Endodermal cell (in vitro differentiated cells): ENCODE measurements at places on chromosomes 13 and 19. TPM values are rescaled to one million over a fixed set of nuclear protein-coding genes. Genes with fewer than 3 reads are reported as not detected.

- DNase-seq: peak; percentile 81
Observed at GRCh38 chr19:27776020-27776419, 1436.9 kb downstream of the UQCRFS1 start.

DNA sequence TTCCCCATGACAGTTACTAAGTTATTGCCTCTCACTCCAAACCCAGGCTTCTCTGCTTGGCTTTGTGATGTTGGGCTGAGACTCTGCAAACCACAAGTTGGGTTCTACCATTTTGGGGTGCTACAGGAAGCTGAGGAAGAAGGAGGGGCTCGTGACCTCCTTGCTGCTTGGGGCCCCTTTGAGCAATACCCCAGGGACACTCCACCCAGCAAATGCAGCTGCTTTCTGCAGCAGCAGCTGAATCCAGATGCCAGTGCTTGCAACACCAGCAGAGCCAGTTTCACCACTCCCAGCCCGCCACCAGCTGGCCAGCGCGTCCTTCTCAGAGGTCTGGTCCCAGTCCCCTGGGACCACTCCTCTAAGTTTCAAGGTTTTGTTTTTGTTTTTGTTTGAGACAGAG lies 22.0 kb upstream of the UBAC2 start:
- DNase-seq: no peak

- peak; percentile 74 for DNase-seq
Observed at GRCh38 chr19:46574533-46574932, 26.6 kb upstream of the CALM3 start.

Gene OR7A5
- total RNA-seq: not detected in 2 replicates

Gene TMEM150B
- total RNA-seq: 0.29 and 0.73 TPM in 2 replicates
